ENCODE measurements at places on chromosomes 1 and 21. TPM values are rescaled to one million over a fixed set of nuclear protein-coding genes. Genes with fewer than 3 reads are reported as not detected.

CDCA8 gene
- 0.35 TPM for total RNA-seq

EVI5 gene
- total RNA-seq, result 14.8 TPM

TTC39A gene
- total RNA-seq, result 10.7 TPM

MANEAL gene
- 1.9 TPM for total RNA-seq

UAP1 gene
- 56.2 TPM for total RNA-seq
